ENCODE measurements at places on chromosomes 2 and 18.

- peak; percentile 33 for DNase-seq
Measured at GRCh38 chr18:32930695-32931301, 158.0 kb upstream of the KLHL14 start.

- DNase-seq, result no peak
Measured at GRCh38 chr2:201915446-201915845, 109.1 kb downstream of the CDK15 start.

GRCh38 chr2:105793196-105793975 lies 48.7 kb downstream of the NCK2 start:
- DNase-seq, result no peak

DNA sequence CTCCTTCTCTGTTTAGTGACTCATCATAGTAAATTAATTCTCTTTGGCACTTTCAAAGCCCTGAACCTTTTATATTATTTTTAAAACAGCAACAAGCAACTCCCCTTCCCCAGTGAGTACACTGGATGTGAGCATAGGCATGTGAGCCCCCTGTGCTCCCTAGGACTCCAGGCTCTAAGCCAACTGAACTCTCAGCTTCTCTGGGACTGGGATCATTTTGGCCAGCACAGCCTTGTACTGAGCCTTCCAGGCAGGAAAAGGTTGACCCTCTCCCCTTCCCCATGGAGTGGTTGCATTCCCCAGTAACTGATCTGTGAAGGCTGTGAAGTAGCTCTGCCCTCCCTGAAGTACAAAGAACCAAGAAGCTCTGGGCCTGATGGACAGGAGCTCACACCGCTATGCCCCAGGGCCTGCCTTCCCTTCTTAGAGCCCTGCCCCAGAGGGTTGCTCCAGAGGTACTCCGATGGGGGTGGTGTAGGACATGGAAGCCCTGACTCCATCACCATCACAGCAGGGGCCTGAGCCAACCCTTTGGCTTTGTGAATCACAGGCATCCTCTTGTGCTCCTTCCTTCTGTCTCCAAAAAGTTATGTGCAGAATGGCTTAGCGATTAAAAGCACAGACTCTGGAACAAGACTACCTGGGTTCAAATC lies 57.8 kb downstream of the ADD2 start:
- DNase-seq, result no peak

GRCh38 chr2:234392041-234392615 lies 104.8 kb downstream of the ARL4C start:
- DNase-seq, result no peak

DNA sequence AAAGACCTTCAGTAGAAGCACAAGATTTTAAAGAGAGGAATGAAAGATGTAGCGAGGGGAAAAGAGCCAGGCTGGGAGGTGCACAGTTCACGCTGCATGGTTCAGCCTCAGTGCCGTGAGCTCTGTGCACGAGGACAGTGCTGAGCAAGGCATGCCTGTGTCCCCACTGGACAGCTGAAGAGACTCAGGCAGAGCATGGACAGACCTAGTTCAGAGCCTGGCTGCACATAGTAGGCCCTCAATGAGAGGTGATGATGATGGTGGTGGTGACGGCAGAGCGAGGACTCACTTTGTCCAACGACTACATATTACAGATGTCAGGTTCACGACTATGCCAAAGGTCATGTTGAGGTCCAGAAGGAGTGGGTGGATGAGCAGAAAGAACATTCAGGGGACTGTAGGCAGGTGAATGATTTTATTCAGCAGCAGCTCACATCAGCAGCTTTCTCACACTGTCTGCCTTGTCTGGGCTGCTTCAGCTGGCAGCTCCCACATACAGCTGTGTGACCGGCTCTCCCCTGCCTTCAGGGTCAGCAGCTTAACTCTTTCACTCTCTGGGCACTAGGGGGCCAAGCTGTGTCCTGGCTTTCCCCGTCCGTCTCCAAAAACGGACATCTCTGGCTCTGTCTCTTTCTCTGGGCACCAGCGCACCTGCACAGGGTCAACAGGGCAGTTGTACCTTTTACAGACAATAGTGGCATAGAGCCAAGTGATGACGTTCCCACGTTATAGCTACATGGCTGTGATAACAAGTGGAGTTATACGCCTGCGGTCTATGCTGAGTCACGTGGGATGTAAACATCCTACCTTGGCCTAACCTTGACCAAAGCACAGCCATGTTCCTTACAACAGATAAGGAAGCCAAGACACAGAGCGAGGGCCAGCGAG lies 128.8 kb upstream of the MSH6 start:
- DNase-seq, result no peak

DNA sequence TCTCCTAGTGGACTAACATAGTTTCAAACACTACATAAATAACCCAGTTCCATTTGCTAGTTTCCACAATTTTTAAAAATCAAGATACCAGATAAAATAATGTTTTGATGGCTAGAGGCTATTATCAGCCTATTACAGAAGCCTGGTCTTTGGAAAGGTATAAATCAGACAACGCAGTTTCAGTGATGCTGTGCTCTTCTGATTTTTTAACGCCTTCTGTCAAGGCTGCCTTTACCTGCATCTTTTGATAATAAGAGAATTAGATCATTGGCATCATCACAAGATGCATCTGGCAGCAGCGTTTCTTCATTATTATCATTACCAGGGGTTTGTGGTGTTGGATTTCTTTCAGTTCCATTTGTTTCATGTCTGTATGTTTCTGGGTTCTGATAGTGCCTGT lies 268.7 kb downstream of the MTX2 start:
- no peak for DNase-seq

DNA sequence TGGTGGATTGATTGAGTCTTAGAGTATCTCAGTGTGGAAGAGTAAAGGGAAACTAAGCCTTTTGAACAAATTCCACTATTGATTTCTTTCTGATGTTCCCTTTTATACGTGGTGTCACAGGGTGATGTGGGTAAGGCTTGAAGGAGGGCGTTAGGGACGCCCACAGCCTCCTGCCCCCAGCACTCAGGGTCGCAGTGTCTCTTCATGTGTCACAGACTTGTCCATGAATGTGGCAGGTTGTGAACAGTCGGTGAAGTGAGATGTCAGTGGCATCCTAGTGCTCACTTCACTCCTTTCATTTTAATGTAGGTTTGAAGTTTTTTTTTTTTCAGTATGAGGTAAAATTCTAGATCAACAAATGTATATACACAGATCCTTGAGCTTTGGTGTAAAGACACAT lies 123.2 kb upstream of the IL1R2 start:
- DNase-seq, result no peak

- no peak for DNase-seq
Measured at GRCh38 chr2:174028935-174029334, 63.8 kb upstream of the SP3 start.

GRCh38 chr2:188893972-188894371 lies 80.2 kb upstream of the COL3A1 start:
- DNase-seq, result no peak

DNA sequence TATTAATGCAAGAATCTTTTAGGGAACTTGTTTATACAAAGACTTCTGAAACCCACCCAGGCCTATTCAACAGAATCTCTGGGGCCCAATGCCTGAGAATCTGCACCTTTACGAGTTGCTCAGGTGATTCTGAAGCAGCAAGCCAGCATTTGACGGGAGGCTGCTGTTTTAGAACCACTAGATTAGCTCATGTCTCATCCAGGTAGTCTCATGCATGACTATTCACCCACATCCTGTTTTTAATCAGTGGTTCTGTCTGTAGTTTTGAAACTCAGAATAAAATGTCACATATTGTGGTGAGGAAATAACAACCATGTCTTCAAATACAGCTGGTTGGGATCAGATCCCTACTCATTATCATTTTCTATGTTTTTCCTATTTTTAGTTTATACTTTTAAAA lies 39.5 kb downstream of the CYTIP start:
- no peak for DNase-seq

DNA sequence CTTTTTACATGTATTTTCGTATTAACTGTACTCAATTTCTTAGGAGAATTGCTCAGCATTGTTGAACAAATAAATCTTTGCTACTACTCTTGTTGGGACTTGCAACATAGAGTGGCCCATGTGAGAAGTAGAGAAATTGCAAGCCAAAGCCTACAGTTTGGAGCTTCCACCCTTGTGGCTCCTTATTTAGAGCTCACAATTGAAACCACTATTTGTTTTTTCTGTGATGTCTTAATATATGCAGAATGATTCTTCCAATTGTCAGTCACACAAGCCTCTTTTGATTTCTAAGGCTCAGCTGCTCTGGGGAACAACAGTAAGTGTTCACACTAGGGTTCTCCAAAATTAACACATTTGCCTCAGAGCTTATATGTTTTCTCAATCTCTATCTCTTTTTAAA lies 60.2 kb upstream of the GALNT13 start:
- no peak for DNase-seq

- no peak for DNase-seq
Measured at GRCh38 chr2:156459720-156460119, 23.5 kb downstream of the GPD2 start.

- no peak for DNase-seq
Measured at GRCh38 chr2:127404466-127405254, 13.6 kb upstream of the PROC start.

- no peak for DNase-seq
Measured at GRCh38 chr18:77133835-77134496, 1.4 kb upstream of the MBP start.

- peak; percentile 68 for DNase-seq
Measured at GRCh38 chr2:71646028-71646427, 192.7 kb downstream of the DYSF start.

DNA sequence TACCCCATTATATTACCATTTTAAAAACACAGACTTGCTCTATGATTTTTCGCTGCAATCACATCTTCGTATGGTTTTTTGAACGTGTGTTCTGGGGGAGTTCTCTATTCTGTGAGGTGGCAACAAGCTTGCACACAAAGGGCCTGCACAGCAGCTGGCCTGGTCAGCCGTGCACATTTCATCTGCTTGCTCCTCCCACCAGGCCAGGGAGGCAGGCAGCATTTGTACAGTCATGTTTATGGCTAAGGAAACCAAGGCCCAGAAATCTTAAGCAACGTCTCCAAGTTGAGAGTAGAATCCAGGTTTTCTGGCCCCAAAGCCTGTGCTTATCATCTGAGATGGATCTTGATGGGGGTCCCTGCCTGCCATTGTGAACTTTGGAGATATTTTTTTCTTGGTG lies 106.4 kb upstream of the SMIM21 start:
- DNase-seq, result no peak

DNA sequence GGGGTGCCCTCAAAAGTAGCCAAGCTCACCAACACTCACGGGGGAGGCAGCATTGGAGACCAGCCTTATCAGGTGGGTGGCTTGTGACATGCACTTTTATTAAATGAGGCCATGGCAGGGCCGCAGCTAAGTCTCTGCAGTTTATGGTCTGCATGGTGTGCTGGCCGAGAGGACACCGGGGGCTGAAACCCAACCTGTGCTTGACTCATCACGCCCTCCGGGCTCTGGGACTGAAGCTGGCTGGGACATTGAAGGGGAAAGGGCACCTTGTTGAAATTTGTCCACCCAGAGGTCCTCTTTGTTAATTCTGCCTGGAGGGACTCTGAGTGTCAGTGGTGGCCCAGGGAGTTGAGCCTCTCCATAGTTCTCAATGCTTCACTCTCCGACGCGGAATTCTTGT lies 17.7 kb upstream of the NTSR2 start:
- DNase-seq, result no peak

- no peak for DNase-seq
Measured at GRCh38 chr2:99495115-99495860, 5.5 kb upstream of the REV1 start.

- no peak for DNase-seq
Measured at GRCh38 chr2:70692256-70692655, 75.7 kb downstream of the ADD2 start.

DNA sequence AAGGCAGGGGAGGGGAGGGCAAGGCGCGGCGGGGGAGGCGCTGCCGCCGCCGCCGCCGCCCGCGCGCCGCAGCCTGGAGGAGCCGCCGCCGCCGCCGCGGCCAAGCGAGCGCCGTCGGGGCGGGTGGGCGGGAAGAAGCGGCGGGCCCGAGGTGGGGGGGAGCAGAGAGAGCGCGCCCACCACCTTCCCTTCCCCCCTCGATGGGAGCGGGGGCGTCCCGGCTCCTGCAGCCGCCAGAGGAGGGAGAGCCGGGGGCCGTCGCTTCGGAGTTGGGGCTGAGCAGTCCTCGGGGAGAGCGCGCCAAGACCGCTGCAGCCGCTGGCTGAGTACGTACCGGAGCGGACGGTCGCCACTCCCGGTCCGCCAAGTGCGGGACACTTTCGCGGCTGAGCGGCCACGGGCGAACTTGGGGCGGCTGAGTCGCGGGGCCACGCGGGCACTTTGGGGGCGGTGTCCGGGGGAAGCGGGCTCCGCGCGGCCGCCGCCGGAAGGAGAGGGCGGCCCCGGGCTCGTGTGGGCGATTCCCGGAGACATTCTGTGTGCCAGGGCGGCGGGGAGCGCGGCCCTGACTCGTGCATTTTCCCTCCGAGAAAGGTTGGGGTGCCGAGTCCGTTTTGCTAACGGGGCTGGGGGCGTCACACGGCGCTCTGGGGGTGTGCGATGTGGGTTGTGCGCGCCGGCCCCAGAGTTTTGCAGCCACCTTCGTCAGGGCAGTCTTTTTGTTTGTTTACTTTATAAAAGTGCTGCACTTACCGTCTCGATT lies at the start of gene NAB1:
Gene NAB1 (plus strand): TSS at position 49 of the 763 bp plus-strand sequence. CDS start 10,094 bp downstream, outside the sequence.
- no peak for DNase-seq

DNA sequence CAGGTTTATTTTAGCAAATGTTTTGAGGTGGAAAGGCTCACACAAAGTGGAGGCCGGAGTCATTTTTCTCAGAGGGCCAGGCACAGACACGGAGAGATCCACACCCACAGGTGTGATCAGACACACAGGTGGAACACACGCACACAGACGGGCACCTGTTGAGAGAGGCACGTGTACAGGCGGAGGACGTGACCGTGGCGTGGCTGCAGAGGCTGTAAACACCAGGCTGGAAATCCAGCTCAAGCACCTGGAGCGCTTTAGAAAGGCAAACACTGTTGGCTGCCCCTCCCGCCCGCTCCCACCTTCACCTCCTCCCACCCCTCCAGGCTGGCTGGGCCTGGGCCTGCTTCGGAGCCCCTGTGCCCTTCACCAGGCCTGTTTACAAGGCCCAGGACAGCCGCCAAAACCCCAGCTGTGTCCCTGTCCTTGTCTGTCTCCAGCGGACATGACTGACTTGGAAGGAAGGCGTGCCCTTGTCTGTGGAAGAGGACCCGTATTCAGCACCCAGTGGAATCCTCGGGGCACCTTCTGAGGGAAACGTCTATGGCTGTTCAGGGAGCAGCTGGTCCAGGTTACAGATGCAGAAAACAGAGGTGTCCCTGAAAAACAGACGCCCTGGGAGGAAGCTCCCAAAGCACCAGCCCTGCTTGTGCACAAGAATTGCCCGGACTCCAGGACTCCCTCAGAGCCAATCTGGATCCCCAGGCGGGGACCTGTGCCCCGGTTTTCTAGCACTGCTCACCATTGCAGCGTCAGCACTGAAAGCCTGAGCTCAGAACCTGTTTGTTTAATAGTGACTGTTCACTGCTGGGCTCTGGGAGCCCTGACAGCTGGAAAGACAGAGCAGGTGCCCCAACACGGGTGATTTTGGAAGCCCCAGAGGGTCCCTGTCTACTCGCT lies 134.3 kb upstream of the HAAO start:
- DNase-seq, result no peak
